ENCODE measurements at places on chromosomes 1 and 21.

- no peak for DNase-seq
These were observed 3.6 kb downstream of the S100A6 start for GRCh38 chr1:153532181-153532580.

DNA sequence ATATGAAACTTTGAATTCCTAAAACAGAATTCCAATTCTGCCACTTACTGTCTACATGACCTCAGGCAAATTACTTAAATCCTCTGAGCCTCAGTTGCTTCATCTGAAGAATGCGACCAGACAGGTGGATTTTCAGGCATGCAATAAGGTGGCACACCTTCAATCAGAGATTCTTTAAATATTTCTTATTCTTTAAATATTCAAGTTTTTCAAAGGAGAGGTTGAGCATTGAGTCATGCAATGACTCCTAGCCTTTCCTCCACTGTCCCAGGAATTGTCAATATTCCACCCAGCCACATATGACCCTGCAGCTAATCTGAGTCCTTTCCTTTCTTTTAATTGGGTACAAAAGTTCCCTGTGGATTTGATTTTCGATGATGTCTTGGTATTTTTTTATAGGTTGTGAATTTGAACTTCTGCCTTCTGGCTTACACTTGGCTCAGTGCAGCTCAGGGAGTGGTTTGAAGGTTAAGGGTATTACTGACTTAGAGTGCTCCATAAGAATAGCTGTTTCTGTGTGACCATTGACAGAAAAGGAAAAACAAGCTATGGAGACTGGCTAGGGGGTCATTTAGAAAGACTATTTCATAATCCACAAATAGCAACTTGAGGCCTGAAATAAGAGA lies 52.2 kb upstream of the PRDX6 start:
- no peak for DNase-seq

DNA sequence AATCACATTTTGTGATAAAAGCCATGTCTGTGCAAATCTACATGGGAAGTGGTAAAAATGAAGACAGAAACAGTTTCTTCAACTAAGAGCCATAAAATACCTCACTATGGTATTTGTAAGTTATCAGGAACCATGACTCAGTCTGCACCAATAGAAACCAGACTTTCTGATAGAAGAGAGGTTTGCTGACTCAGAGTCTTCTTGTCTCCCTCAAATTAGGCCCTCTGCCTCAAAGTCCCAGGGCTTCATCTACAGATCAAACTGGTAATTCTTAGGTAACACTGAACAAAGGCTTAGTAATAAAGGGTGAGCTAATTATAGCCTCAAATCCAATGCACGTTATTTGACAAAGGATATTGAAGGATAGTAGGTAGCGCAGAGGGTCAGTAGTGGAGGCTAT lies 30.9 kb upstream of the SSX2IP start:
- no peak for DNase-seq

DNA sequence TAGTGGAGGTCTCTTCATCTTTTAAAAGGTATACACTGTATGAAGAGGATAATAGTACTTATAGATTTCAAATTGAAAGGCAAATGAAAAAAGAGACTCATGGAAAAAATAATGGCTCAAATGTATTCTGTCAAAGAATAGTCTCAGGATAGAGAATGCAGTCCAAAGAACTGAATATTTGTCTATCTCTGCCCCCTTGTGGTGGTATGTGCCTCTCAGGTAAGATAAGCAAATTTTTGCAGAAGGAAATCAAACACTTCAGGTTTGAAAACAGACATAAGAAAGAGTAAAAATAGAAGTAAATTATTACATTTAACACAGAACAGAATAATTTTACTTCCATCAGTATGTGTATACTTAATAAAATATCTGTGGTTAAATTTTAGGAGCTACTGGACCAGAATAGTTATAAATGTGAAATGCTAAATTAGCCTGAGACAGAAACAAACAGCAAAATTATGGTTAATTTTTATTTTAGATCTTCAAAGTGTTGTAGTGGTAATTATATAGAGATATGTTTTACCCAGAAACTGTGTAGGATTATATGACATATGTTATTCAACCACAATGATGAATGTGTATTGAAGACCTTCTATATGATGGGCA lies 164.4 kb upstream of the PALMD start:
- no peak for DNase-seq

DNA sequence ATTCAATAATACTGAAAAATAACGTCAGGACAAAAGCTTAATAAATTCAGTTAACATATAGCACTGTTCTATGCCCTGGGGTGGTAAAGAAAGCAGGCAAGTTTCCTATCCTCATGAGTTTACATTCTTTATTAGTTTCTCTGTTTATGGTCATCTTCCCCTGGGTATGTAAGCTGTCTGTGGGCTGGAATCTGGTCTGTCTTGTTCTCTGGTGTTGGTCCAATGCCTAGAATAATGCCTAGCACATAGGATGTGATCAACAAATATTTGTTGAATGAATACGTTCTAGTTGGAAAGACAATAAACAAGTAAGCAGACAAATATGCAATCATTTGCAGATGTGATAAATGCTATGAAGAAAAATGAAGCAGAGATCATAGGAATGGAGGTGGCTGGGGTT lies 7.2 kb upstream of the IGSF3 start:
- DNase-seq = no peak

DNA sequence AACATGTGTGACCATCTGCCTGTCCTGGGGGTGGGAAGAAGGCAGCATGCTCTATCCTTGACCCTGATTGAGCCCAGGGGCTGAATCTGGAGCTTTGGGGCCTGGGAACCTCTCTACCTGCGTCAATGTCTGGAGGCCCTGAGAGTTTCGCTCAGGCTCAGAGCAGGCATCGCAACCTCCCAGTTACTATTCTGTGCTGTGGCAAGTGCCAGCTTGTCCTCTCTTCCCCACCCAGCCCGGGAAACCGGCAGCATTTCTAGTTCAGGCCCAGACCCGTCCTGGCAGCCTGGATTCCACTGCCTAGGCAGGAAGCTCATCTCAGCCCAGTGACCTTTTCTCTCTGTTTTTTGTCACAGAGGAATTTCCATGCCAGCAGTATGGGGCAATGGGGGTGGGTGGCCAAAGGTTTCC lies 10.0 kb upstream of the IRF6 start:
- DNase-seq = no peak

DNA sequence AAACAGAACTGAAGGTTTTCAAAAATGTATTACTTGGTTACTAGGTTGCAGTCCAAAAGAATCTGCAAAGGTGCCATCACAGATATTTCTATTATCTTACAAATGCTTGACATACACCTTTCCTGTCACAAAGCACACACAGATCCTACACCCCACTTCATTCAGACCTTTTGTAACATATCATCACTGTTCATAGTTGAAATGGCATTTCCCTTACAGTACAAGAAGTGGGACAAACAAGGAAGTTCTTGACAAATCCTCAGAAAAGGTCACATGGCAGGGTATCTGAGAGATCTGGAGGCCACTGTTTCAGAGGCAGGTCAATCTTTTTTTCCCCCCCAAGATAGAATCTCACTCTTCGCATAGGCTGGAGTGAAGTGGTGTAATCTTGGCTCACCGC lies 21.3 kb downstream of the TOR1AIP2 start:
- no peak for DNase-seq

GRCh38 chr21:40938078-40938477 lies 91.1 kb upstream of the DSCAM start:
- no peak for DNase-seq

DNA sequence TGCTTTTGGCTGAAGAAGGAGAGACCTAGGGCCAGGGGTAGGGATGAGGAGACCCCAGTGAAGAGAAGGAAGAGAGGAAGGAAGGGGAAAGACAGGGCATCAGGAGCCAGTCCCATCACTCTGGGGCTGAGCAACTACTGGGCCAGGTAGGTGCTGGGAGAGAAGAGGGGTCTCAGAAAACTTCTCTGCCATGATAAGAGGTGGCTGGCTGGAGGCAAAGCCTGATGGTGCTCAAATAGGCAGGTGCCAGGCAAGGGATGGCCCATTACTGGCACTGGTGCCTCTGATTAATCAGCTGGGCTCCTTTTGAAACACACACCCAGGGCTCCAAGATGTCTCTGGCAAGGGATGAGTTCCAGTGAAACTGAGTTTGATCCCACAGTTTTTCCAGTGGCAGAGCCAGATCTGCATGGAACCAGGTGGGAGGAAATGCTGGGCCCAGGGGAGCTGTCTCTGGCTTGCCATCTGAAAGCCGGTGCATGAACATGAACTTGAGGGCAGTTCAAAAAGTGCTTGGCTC lies 2.8 kb downstream of the CSF1 start:
- DNase-seq = no peak

DNA sequence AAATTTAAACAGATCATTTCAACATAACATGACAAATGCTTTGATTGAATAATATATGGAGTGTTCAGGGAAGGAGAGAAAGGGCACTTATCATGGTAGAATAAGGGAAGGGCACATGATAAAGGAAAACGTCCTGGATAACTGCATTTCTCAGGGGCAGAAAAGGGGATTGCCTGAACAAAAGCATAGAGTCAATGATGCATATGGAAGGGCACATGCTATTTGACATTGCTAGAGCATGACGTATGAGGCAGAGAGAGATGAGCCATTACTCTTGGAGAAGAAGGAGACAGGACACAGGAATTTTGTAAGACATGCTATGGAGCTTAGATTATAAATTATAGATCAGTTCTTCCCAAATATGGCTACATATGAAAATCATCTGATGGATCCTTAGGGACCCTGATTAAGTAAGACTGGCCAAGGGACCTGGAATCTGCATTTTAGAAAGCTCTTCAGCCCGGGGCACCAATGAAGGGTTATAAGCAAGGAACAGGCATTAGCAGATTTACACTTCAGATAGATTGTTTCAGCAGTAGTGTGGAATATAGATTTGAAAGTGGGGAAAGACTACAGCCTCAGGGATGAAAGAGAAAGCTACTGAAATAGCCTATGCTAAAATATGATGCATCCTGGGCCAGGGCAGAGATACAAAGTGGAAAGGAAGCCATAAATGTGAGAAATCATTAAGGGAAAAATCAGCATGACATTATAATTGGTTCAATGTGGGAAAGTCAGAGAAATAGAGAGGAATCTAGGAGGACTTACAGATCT lies 21.3 kb downstream of the FMO2 start:
- no peak for DNase-seq

GRCh38 chr1:15830258-15830657 lies 17.2 kb upstream of the SPEN start:
- no peak for DNase-seq

DNA sequence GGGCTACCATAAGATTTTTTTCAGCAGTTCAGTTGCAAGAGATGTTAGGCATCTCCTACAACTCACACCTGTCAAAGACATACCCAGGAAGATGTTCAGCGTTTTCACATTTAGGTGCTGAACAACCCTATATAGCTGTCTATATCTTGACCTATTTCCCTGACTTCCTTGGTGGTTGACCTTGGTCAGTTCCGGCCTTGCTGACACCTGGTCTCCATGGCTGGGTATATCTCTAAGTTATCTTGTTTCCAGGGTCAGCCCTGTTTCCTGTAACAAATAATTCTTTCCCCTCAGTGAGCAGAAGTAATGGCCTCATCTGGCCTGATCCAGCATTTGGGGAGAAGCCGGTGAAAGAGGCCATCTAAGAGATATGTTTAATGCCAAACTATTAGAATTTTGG lies 2.4 kb upstream of the BTG2 start:
- no peak for DNase-seq

GRCh38 chr1:213274140-213274539 lies 223.1 kb downstream of the RPS6KC1 start:
- DNase-seq = no peak

- no peak for DNase-seq
These were observed 111.7 kb downstream of the GLUL start for GRCh38 chr1:182279724-182280503.

- DNase-seq = no peak
These were observed 14.1 kb downstream of the PEA15 start for GRCh38 chr1:160219062-160219929.
